ENCODE measurements at places on chromosomes 12 and 14.

GRCh38 chr12:94687891-94688290 is 37.5 kb upstream of the TMCC3 start:
- no peak for DNase-seq

- DNase-seq: no peak
Measured at GRCh38 chr12:19654650-19655376, 215.5 kb downstream of the AEBP2 start.

DNA sequence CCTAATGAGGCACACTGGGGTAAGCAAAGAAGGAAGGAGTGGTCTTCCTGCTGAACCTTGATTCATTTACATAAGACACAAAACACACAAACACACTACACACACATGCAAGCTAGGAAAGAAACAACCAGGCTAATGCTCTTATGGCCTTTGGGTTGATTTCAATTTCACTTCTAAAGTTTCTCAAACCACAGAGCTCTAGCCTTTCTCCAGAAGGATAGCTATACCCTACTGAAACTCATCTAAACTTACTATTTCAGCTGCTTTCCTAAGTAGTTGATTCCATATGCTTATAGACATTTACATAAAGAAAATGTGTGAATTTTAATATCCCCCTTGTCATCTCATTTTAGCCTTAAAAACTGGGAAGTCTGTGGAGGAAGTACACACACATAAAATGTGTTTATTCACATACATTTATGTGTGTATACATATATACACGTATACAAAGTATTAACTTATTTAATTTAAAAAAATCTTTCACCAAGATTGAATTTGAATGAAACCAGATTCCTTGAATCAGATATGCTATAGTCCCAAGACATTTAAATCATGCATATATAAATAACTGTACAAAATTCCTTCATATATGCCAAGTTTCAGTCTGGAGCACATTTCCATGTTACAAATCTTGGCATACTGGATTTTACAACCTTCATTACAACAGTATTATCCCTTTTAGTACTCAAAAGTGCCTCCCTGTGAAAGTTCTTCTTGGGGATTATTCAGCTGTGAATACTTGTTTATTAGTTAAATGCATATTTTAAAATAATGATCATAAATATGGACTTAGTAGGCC is 231.8 kb upstream of the NPAS3 start:
- no peak for DNase-seq

DNA sequence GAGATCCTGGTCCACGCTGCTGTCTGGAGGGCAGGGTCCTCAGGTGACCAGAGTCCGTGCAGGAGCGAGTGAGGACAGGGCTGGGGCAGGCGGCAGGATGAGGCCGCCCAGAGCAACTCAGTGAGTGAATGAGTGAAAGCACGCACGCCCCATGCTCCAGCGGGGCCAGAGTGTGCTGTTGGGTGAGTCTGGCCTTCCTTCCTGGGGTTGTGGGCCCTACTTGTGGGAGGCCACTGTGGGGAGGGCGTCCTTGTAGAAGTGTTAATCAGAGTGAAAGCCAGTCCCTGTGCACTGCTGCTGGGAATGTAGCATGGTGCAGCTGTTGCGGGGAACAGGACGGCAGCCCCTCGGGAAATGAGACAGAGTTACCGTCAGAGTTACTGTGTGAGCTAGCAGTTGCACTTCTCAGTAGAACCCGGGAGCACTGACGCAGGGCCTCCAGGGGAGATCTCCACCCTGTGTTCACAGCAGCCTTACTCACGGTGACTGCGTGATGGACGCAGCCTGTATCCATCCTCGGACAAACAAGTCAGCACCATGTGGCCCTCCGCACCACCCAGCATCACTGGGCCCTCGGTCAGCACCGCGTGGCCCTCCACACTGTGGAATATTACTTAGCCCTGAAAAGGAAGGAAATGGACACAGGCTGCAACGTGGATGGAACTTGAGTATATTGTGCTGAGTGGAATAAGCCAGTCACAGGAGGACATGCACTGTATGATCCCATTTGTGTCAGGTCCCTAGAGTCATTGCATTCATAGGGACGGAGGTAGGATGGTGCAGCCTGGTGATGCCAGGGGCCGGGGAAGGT is 22.1 kb downstream of the PACS2 start:
- DNase-seq: no peak

- no peak for DNase-seq
Measured at GRCh38 chr12:99984271-99985128, at the start of gene ANKS1B. Gene ANKS1B (minus strand): TSS chr12:99984936. CDS start chr12:99984237, 699 bp downstream.

DNA sequence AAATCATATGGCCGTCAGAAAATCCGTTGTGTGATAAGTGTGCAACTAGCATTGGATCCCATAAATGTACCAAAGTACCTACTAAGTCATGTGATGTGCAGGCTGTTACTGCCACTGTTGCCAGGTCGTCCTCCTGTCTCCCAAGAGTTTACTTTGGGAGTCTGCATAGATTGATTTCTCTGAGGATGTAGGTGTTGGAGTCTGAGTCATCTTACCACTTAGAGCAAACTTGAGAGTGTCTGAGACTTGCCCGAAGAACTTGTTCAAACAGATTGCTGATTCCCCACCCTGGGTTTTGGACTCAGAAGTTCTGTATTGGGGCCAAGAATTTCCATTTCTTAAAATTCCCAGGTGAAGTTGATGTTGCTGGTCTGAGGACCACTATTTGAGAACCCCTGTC is 11.4 kb downstream of the TMX1 start:
- DNase-seq: no peak

DNA sequence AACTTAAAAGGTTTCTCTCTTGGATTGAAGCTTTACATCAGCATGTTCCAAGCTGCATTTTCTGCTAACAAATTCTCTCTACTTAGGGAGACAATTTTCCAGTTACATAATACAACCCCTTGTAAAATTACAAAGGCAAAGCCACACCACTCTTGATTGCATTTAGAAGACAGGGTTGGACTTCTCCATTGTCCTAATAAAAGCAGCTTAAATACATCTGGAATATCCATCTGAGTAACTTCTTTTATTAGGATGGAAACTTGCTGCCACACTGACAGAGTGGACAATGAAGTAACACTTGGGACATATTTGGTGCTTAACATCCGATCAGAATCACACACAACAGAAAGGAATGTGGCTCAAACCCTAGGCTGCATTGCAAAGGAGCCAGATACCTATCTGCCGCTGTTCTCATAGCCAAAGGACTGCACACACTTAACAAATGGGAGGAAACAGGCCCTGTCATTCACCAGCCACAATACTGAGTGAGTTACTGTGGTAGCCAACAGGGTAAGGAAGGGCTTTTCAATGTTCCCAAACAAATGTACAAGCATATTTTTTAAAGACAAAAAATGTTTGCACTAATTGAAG is 157.2 kb downstream of the PAX9 start:
- DNase-seq: no peak

- DNase-seq: no peak
Measured at GRCh38 chr12:121093487-121093891, 39.2 kb upstream of the P2RX7 start.

Data from activated CD4-positive, alpha-beta T cell treated with anti-CD3 and anti-CD28 coated beads, Interleukin-2, amount 10 ng/mL, durations not matched to agents 7 days and 5 days (primary cell).